ENCODE measurements at places on chromosomes 6 and 20.

- no peak for DNase-seq
These were observed 117.7 kb downstream of the SMOC2 start for GRCh38 chr6:168558686-168559085.

GRCh38 chr6:26311385-26312095 lies 53.5 kb upstream of the BTN3A2 start:
- DNase-seq = no peak

DNA sequence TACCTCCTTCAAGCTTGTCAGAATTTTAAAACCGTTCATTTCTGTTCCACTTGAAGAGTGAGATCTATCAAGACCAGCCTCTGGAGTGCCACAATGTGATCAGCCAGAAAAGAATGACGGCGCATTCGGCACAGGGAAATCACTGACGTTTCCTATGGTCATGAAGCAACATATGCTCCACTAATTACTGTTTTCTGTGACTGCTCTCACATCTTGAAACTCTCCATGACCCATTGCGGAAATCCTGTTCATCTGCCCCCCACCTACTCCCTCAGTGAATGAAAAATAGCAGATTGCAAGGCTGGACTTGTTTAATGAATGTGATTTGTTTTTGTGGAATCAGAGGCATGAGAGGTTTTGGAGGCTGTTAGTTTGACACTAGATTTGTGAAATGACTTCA lies 53.2 kb downstream of the SAMD5 start:
- DNase-seq = no peak

GRCh38 chr20:1526896-1527295 lies 30.6 kb downstream of the SIRPD start:
- no peak for DNase-seq

DNA sequence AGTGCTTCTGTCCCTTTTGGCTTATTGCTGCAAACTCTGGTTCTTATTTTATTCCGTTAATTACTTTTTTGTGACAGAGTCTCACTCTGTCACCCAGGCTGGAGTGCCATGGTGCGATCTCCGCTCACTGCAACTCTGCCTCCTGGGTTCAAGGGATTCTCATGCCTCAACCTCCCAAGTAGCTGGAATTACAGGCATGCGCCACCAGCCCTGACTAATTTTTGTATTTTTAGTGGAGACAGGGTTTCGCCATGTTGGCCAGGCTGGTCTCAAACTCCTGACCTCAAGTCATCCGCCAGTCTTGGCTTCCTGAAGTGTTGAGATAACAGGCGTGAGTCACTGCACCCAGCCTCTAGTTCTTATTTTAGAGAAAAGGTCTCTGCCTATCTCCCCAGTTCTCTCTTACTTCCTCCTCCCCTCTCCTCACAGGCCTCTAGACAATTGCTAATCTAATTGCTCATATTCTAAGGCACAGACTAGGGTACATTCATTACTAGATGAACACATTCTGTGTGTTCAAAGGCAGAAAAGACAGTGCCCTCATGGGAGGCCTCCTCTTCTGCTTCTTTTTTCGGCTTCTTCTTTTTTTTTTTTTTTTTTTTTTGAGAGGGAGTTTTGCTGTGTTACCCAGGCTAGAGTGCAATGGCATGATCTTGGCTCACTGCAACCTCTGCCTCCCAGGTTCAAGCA lies 27.0 kb downstream of the EDEM2 start:
- no peak for DNase-seq

GRCh38 chr20:63519668-63520503 lies 679 bp upstream of the PPDPF start:
- DNase-seq = peak; percentile 57

- no peak for DNase-seq
These were observed 55.0 kb downstream of the PDE7B start for GRCh38 chr6:135906542-135906941.

DNA sequence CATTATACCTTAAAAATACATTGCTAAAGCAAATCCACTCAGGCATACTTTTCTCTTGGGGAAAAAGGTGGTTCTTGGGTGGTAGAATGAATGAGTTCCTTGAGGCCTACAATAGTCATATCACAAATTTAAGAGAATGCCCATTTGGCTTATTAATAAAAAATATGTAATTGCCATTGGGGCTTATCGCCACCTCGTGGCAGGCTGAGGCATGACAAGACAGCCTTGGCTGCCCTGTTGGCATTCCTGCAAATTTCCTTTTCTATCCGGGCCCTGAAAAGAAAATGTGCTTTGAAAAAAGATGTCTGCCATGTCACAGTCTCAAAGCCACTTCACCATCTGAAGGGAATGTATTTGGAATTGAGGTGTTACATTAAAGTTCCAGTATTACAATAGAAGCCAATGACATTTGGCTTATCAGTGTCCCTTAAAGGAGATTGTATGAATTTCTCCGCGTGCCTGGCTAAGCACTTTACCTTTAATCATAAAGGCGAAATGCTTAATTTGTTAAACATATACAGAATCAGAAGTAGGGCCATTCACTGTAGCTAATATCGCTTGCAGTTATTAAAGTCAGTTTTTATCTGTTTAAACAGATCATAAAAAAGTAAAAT lies 188.3 kb upstream of the ZFP64 start:
- peak; percentile 3 for DNase-seq

GRCh38 chr6:38755874-38756273 lies 40.8 kb downstream of the DNAH8 start:
- no peak for DNase-seq

DNA sequence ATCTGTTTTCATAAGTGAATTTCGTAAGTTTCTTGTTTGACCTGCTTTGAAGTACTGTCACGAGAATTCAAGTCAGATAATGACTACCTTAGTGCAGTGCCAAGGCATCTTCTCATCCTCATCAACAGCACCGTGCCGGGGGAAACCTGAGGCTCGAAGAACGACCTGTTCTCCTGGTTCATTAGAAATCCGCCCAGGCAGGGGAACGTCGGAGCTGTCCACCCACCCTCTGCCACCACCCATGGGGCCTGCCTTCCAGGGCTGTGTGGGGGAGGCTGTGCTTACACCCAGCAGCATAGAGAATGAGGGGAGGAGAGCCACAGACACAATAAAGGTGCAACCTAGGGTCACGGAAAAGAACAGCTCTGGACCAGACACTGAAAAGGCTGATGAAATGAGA lies 101.6 kb downstream of the RAMACL start:
- no peak for DNase-seq

GRCh38 chr20:39775110-39775509 lies 813.0 kb downstream of the DHX35 start:
- DNase-seq = no peak

GRCh38 chr6:15447546-15448267 lies 201.8 kb downstream of the JARID2 start:
- no peak for DNase-seq

DNA sequence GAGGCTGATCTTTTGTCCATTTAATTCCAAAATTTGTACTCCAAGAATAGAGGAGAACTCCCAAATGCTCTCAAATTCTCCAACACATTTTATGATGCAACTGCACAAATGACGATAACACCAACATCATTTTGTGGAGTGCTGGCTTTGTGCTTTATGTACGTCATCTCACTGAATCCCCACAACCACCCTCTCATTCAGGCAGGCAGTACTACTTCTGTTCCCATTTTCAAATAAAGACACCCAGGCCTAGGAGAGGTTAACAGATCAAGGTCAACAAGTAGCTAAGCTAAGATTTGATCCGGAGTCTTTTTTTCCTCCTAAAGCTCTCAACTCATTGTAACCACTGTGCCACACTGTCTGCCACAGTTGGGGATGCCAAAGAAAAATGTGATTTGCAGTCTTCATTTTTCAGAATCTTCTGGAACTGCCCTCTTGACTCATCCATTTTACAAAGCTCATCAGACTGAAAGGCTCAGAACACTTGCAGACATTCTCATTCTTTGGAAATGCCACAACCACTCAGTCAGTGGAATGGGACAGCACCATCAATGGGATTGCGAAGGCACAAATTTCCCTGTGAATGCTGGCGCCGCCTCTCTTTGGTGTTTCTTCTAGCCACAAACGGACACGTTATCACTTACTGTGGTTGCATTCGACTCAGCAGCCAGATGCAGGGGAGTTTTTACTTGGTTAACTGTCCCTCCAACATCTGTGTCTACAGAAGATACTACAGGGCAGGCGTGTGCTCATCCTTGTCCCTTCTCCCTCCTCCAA lies 184.4 kb downstream of the GJA10 start:
- no peak for DNase-seq

DNA sequence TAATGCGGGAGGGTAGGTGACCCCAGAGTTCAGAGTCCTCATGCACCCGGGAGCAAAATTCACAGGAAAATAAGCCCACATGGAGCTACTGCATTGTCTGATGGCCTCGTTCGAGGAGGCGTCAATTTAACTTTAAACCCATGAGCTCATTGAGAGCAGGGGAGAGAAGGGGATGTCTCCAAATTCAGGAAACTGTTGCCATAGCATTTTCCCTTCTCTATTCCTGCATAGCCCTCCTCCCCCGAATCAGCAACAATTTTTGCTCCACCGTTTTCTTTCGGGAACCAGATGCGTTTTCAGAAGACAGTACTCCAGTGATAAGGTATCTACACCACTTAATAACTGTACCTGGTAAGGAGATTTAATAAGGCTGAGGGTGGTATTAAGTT lies 324 bp upstream of the LAMP5 start:
- no peak for DNase-seq

DNA sequence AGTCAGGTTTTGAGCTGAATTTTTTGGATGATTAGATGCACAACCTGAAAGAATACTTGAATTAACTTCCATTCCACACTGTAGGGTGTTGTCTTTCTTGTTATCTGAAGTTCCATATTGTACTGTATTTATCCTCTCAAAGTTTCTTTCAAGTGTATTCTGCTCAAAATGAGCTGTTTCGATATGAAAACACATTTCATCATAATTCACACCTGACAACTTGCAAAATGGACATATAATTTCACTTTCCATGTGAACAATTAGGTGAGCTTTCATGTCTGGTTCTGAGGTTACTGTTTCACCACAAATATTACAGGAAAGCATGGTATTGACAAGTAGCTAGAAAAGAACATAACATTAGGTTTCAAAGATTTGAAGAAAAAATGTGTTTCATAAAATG lies 1.7 kb downstream of the ZUP1 start:
- no peak for DNase-seq

DNA sequence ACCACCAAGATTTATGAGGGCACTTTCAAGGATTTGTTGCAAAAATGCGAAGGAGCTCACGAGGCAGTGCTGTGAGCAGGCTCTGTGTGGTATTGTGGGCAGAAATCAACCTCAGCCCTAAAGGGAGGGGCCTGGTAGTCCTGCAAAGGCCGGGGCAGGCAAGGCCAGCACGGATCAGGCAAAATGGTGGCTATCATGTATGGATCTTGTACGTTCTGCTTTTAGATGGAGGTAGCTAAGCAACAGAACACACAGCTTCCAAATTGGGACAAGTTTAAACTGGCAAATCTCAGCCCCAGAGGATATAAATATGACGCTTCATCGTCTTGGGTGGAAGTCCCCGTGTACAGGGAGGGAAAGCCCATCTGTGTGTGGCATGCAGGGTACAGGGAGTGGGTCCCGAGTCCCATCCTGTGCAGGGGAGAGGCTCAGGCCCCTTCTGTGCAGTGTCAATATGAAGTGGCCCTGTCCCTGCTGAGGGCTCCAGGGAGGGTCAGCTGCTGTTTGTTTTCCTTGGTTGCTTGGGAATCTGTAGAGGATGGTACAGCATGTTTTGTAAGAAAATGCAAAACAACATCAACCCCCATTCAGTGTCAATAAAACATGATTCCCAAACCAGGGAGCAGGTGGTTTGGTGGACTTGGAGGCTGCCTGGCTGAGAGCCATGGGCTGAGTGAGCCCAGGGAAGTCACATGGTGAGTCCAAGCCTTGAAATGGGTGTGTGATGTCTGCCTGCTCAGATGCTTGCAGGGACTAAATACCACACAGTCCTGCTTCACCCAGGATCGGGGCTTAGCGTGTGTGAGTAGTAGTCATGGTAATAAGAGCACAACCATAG lies 113.0 kb downstream of the SYCP2 start:
- DNase-seq = no peak

Measured in activated CD8-positive, alpha-beta memory T cell treated with anti-CD3 and anti-CD28 coated beads for 1 hour (primary cell).